ENCODE measurements at places on chromosomes 12 and 14.

DNA sequence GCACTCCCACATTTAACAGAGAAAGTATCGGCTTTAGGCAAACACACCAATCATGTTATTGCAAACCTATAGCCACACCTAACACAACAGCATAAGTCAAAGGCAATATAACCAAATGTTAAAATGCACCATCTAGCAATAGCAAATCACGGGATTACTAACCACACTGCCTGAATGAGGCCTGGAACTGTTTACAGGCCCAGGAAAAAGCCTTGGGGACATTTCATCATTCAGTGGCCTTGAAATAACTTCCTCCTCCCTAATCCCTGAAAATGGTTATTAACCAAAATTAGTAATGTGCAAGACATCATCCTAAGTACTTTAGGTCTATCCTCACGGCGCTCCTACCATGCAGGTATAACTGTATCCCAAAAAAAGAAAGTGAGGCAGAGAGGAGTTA is 2.3 kb downstream of the GALC start:
- ATAC-seq = no peak

GRCh38 chr14:91858536-91859275 is 8.6 kb downstream of the TC2N start:
- ATAC-seq = peak; percentile 80

- no peak for ATAC-seq
These were observed 30.3 kb downstream of the DEGS2 start for GRCh38 chr14:100129161-100129589.

- peak; percentile 78 for ATAC-seq
These were observed 7.0 kb downstream of the GPX2 start for GRCh38 chr14:64935508-64935907.

- no peak for ATAC-seq
These were observed 4.2 kb upstream of the PLEKHA5 start for GRCh38 chr12:19125325-19125724.

DNA sequence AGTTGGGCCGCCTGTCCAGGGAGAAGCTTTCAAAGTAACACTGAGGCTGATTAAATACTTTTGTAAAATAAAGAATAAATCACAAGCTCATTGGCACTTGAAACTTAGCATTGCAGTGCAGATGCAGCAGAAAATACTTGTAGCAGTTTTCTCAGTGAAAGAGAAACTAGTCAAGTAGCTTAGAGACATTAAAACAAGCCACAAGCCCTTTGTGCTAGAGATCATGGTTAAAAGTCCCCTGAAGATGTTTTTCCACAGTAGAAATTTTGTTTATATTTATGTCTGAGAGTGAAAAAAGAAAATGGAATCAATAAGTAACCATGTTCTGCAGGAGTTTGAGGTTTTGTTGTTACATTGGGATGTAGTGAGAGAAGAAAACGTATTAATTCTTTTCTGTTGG is 5.9 kb downstream of the PSEN1 start:
- ATAC-seq = peak; percentile 76

GRCh38 chr14:96245710-96246538 is 10.1 kb upstream of the BDKRB1 start:
- no peak for ATAC-seq

DNA sequence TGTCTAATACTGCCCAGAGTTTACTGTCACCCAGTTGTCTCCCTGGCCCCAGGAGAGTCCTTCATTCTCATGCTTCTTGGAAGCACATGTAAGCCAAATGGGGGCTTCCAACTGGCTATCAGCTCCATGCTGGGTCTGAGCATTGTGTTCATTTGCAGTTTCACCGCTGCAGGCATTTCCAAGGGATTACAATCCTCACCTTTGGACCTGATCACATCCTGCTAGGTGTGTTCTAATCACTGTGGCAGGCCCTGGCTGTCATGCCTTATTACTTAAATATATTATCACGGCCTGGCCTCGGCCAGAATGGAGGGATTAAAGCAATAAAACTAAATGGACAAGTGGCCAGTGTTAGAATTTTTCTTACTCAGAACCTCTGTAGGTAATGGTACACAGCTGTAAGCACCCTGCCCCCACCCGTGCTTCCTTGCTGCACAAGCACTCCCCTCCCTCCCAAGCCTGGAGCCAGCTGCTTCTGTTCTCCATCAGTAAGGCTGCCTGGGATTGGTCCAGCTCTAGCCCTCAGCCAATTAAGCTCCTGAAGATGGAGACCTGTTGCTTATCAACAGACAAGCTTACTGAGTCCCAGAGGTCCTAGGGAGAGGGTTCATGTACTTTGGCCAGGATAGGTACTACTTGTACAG is 175.9 kb upstream of the RBM19 start:
- ATAC-seq = no peak

DNA sequence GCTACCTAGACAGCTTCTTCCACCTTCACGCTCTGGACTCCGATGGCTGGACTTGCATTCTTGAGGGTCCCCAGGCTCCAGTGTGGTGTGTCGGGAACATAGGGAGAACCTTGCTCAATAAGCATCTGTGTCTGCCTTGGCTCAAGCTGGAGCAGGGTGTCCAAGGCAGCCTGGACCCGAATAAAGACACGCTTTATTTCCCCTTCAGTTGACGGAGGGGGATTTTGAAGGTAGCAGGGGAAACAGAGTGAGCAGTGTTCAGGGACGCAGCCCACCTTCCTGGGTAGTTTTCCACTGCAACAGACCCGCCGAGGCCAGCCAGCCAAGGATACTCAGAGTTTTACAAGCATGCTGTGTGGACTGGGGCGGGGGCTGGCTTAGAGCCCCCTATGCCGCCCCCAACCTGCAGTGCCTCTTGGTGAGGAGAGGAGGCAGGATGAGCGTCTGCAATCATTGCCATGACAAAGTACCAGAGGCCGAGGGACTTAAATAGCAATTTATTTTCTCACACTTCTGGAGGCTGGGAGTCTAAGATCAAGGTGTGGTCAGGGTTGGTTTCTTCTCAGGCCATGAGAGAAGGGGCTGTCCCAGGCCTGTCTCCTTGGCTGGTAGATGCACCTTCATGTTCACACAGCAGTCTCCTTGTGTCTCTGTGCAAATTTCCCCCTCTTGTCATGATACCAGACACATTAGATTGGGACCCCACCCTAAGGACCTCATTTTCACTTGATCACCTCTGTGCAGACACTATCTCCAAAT is 201.2 kb downstream of the CHST11 start:
- ATAC-seq = no peak

GRCh38 chr12:104895415-104895814 is 62.7 kb downstream of the SLC41A2 start:
- ATAC-seq = no peak

GRCh38 chr12:16607906-16608775 is 2.2 kb upstream of the LMO3 start:
- ATAC-seq = no peak

- no peak for ATAC-seq
These were observed 302.3 kb upstream of the ATXN7L3B start for GRCh38 chr12:74235342-74235741.

DNA sequence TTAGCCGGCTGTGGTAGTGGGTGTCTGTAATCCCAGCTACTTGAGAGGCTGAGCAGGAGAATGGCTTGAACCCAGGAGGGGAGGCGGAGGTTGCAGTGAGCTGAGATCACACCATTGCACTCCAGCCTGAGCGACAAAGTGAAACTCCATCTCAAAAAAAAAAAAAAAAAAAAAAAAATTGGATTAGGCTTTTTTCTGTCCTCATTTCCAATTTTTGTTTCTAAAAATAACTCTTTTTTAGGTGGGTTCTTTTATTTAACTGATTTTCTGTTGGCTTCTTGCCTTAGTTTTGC is 863.7 kb downstream of the LRFN5 start:
- ATAC-seq = no peak

DNA sequence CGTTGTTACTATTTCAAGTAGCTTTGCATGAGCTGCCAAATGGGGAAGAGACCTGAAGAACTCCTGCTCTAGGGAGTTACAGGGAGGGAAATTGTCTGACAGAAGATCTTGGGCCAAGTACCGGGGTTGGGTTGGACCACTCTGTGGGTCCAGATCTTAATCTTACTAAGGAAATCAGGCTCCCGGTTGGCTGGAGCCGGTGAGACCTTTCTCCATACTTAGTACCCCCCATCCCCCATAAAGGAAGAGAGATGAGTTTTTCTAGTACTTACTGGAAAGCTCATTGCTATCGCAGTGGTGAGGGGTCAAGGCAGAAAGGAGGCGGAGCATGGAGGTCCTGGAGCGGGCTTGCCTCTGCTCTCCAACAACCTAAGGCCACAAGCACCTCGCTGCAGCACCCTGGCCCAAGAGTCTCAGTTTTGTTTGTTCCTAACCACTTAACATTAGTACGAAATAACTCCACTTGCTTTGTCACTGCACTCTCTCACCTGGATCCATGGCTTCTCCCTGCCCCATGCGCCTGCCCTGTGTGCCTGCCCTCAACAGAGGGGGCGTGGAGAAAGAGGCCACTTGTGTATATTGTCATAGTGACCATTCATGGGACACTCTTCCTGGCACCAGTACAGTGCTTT is 6.8 kb upstream of the UNC119B start:
- ATAC-seq = no peak

DNA sequence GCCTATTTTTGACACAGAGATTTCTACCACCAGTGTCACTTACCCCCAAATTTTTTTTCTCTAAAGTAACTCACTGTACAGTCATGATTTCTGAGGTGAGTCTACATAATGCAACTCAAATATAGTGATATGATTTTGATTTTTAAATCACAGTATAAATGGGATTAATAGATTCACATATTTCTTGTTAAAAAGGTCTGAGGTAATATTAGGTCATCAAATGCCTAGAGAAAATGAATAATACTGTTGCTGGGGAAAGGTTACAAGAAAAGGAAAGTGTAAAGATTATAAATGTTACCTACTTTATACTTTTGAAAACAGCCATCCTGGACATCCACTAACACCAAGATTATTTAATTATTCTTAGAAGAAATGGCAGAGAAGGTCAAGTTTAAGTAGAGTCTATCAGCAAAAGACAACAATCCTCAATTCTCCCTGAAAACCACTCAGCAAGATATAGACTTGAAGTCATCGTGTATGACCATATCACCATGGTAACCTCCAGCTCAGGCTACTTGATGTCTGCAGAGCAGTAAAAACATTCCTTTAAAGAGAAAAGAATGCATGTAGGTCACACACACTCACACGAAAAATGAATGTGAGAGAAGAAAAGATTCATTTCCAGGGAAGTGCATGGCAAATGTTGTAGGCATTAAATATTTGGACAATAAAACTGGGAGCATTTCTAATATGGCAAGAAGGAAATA is 58.7 kb downstream of the CCDC59 start:
- no peak for ATAC-seq

DNA sequence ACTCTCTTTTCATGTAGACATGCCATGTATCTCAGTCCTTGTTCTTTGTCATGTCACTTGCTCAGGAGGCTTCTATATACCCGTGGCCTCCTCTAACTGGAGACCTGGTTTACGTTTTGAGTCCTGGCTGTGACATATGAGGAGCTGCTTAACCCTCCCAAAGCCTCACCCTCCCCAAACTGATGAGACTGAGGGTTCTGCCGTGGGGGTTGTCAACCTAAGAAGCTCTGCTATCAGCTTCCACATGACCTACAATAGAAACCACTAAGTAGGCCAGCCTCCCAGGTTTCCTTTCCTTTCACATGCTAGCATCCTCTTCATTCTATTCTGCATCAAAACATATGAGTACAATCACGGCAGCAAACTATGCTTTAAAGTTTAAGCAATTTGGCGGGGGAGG is 76.8 kb upstream of the WSCD2 start:
- no peak for ATAC-seq

GRCh38 chr14:66643344-66643743 is 135.4 kb downstream of the GPHN start:
- no peak for ATAC-seq

DNA sequence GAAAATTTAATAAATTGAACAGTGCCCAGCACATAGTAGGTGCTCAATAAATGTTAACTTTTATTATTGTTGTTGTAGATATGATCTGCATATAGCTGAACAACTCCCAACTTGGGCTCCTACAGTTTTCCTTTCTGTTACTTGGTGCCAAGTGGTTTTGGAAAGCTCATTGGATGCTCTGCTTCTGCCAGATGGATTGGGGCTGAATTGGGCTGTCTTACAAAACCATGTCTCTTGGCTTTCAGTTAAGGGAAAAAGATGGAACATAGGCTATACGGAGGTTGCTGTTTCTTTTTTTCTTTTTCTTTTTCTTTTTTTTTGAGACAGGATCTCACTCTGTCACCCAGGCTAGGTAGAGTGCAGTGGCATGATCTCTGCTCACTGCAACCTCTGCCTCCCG is 140.7 kb upstream of the PWP1 start:
- ATAC-seq = no peak

DNA sequence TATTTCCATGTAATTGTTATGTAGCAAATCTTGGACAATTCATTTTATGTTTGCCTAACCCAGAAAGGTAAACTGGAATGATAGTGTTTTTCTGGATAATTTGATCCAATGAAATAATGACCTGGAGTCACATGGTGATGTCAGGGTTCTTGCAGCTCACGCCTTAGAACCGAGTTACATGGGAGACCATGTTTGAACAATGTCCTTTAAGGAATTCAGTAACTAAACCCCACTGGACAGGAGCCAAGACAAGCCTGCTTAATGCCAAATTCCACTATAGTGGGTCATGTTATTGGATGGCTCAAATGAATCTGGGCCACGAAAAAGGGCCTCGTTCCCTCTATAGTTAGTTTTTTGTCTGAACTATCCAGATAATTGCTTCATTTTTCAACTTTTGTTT is 255.8 kb upstream of the HMGA2 start:
- no peak for ATAC-seq

GRCh38 chr12:77940567-77940966 is 109.9 kb downstream of the NAV3 start:
- no peak for ATAC-seq

- no peak for ATAC-seq
These were observed 52.7 kb downstream of the PLBD1 start for GRCh38 chr12:14514946-14515345.

DNA sequence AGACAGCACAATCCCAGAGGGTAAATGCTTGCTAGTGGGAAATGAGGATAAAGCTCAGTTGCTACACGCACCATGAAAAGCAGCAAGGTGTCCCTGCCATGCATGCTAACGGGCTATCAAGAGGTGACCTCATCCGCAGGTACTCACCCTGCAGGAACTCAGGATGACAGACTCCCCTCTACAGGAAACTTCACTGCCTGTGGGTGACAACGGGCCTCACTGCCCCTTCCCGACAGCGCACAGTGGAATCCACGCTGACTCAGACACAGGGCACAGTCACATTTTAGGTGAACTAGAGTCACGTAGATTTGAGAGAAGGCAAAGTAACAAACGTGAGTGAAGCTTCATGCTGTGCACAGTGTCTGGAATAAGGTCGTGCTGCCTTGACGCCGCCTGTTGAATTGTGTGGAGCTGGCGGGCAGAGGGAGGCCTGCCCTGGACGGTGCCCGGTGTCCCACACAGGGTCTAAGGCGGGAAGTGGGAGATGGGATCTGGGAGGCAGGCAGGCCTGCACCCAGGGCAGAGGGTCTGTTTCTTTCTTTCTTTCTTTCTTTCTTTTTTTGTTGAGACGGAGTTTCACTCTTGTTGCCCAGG is 331.8 kb downstream of the TMEM132D start:
- no peak for ATAC-seq

DNA sequence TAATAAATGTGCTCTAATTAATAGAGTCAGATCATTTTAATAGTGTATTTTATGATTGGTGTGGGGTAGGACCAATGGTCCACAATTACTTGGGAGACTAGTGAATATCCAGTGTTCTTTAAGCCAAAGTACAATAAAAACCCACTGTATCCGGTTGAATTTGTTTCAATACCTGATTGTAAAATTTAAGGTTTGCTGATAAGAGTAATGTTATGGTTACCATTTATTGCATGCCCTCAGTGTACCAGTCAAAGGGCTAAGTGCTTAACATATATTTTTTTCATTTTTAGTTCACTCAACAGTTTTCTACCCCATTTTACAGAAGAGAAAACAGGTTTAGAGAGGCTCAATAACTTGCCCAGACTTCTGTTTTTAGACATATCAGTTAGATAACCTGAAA is 97.9 kb upstream of the ATF1 start:
- ATAC-seq = no peak

- no peak for ATAC-seq
These were observed 10.6 kb downstream of the BBS10 start for GRCh38 chr12:76337583-76337982.

All from activated CD4-positive, CD25-positive, alpha-beta regulatory T cell treated with anti-CD3 and anti-CD28 coated beads, Interleukin-2, amount 50 U/mL, for 24 hours (primary cell).